ENCODE measurements at places on chromosomes 3 and 15.

DNA sequence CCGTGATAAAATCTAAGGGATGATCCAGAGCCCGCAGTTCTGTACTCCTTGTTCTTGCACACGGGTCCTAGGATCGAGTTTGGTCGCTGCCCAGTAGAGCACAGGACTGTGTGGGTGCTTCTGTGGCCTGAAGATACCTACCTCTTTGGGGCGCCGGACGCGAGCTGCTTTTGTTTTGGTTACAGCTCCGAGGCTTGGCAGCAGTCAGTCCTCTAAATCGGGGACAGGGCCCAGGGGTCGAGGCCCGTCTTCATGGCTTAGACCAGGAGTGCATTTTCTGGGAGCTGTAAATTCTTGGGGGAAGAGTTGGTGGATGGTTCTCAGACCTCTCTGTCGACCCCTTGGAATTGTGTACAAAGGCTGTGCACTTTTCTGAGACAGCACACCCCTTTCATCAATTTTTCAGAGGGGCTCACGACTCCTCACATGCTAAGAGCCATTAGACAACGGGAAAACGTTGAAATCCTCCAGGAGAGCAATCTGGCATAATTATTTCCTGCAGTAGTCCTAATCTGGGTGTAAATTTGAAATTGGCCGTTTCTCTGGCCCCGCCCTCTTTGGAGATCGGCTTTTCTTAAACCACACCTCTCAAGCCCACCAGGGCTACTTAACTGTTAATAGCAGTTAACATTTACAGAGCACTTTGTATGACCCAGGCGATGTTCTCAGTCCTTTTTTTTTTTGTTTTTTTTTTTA, 928 bp downstream of the CEP97 start:
- DNase-seq = peak; percentile 44

GRCh38 chr3:166405465-166405864, 568.2 kb upstream of the BCHE start:
- DNase-seq = no peak

DNA sequence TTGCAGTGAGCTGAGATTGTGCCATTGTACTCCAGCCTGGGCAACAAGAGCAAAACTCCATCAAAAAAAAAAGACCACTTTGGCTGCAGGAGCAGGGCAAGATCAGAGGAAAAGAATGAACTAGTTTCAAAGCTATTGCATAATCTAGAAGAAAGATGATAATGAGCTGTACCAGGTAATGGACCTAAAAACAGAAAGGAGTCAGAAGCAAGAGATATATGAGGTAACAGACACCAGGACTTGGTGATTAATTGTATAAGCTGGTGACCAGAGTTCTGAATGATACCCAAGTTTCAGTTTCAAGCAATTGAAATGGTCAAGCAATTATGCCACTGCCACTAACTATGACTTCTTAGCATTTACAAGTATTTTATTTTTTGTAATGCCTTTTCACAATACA, 2.9 kb downstream of the POLQ start:
- DNase-seq = no peak

GRCh38 chr3:16260046-16260445, 4.7 kb downstream of the DPH3 start:
- no peak for DNase-seq

DNA sequence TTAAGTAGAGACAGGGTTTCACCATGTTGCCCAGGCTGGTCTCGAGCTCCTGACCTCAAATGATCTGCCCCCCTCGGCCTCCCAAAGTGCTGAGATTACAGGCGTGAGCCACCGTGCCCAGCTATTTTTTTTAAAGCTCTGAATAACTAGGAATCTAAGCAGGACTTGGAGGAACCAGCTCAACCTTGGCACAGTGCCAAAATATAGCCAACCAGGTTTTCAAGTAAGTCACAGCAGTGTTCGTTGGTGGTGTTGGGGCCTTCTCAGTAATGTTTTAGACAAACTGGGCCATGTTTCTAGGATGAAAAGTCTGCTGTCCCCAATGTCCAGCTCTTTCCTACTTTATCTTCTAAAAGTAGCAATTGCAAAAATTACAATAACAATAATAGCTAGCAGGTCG, 6.4 kb upstream of the ADAM10 start:
- no peak for DNase-seq

GRCh38 chr3:14845826-14846225, 27.1 kb downstream of the FGD5 start:
- DNase-seq = no peak

- DNase-seq = peak; percentile 87
These were observed 160.0 kb upstream of the TLE3 start for GRCh38 chr15:70257573-70258248.

DNA sequence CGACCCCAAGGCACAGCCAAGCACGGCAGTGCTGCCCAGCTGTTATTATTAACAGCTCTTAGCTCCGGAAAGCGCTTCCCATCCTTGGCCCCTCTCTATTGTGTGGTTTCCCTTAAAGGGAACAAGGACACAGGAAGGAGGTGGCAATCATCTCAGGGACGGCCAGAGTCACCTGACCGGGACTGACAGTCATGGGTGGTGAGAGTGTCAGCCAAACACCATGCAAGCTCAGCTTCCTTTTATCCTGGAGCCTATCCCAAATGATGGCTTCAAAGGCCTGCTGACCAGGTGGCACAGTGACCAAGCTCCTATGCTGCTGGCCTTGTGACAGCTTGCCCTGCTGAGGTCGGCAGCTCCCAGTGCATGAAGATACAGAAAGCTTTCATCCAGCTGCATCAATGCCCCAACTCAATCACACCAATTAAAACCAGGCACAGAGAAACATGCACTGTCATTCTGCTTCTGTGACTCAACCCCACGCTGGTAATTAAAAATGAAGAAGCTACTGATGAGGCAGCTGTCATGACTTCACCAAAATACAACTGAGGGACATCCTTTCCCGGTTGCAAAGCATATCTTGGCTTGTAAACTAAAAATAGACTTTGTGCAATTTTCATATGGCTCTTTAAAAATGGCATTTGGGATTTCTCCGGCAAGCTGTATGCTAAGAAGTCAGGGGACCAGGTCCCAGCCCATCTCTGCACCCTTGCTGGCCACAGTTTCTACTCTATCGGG, 34.0 kb downstream of the PCSK6 start:
- no peak for DNase-seq

Data from MM.1S (cell line).